ENCODE measurements at places on chromosomes 4 and X. TPM values are rescaled to one million over a fixed set of nuclear protein-coding genes. Genes with fewer than 3 reads are reported as not detected.
A peak's percentile ranks its signal among the peaks of the same experiment; 100 is the strongest.

GRCh38 chr4:153034681-153035080, 98.6 kb downstream of the FHDC1 start:
- DNase-seq: no peak

DNA sequence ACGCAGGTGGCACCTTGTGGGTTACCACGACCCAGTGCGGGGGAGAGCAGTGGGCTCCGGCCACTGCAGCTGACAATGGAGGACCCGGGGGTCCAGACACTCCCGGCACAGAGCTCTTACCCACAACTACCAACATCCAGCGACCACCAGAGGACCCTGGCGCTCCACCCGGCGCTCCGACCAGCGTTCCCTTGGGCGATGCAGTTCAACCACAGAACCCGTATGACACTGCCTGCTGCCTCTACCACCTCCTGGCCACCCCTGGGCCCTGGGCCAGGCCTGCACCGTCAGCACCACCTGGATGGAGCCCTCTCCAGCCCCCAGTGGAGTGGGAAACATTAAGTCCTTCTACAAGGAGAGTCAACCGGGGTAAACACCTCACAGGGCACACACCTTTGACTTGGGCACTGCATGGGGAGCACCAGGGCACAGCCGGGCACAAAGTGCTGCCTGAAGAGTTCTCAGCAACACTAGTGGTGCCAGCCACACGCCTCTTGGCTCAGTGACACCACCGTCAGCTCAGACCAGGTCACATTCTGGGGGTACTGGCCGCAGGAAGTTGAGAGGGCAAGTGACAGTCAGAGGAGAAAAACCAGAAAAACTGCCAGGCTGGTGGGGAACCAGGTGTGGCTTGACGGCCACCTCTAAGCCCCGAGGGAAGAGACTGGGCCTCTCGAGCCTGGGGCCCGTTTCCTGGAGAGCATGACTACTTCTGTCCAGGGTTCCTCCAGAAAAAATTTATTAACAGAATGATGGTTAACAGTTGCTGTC, 2.6 kb downstream of the CTBP1 start:
- DNase-seq: peak; percentile 55

- no peak for DNase-seq
Observed at GRCh38 chr4:128454881-128455280, 167.3 kb upstream of the PGRMC2 start.

GAGE13 gene
- polyA plus RNA-seq: not detected

ZNF275 gene
- polyA plus RNA-seq: 4.3 TPM

All from hepatocyte (in vitro differentiated cells).